ENCODE measurements at places on chromosomes 6 and 20.

GRCh38 chr6:144284478-144284782, 705 bp upstream of the UTRN start:
- DNase-seq = no peak

GRCh38 chr20:43265449-43265848, 75.7 kb upstream of the PTPRT start:
- no peak for DNase-seq

- no peak for DNase-seq
These were observed 124.9 kb downstream of the ADAT2 start for GRCh38 chr6:143325379-143326140.

DNA sequence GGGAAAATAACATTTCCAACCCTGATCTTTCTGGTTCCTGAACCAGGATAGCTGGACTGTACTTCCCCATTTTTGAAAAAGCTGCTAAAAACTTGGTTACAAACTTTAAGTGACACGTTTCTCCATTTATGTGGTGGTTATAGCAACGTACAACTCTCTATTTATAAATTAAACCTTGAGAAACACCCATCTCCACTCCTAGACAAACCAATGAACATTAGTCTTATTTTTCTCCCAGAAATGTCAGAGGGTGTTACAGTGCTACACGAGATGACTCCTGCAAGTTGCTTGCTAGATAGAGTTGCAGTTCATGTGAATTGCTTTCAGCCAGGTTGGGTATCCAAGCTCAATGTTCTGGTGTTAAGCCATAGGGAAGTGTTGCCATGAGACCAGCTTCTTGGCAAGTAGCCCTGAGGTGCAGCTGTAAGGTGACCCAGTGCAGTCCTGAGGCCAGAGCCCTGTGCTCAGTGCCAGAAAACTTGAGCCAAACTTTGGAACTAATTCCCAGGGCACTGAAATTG, 51.3 kb upstream of the REV3L start:
- no peak for DNase-seq

GRCh38 chr6:134352786-134353480, 35.0 kb upstream of the SGK1 start:
- no peak for DNase-seq

DNA sequence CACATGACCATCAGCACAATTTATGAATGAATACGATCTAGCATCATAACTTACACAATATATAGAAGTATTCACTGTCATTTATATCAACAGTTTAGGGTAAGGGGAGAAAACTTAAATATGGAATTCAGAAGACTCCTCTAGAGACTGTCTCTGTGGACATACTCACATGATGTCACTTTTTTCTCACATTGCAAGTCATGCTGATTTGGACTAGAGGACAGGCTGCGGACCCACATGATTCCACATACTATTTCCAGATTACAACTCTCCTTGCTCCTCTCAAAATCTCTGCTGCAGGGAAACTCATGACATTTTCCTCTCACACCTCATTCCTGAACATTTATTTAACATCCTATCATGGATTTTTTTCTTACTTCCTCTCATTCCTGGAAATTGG, 13.4 kb downstream of the CRISP1 start:
- no peak for DNase-seq

GRCh38 chr6:56852260-56853010, 102.5 kb upstream of the BEND6 start:
- no peak for DNase-seq
